K562 (cell line): ENCODE measurements at places on chromosomes 16 and 17. TPM values are rescaled to one million over a fixed set of nuclear protein-coding genes. Genes with fewer than 3 reads are reported as not detected.

DNA sequence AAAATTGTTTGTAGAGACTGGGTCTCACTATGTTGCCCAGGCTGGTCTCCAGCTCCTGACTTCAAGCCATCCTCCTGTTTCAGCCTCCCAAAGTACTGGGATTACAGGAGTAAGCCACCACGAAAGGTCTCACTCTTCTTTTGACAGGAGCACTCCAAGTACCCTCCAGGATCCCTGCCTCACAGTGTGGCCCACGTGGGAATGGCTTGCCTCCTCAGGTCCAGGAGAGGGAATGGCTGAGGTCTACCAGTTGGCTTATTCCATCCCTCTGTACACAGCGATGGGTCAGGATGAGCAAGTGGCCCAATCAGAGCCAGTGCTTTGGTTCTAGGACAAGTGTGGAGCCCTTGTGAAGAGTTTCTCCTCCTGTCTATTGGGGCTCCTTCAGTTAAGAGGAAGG is 73.7 kb upstream of the ZNF423 start:
- no peak for DNase-seq

GRCh38 chr16:20243731-20244281 is 83.5 kb downstream of the GP2 start:
- DNase-seq = no peak

GRCh38 chr16:70697594-70698170 is 11.8 kb upstream of the MTSS2 start:
- DNase-seq = no peak

MPP2 gene
- 0.45 and 0.53 TPM in 2 replicates for total RNA-seq

DNA sequence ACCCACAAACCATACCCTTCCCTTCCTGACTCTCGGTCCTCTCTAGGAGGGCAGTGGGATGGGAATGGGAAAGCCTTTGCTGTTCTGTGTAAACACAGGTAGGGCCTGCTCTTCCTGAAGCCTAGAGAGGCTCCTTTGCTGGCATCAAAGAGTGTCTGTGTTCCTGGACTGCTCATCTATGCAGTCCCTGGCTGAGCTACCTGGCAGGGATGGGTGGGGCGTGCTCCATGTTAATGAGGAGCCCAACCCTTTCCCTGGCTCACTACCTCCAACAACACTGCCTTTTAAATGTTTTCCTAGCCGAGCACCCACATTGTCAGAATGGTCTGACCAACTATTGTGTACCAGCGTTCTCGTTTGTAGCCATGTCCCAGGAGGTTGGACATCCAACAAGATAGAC is 26.6 kb upstream of the NAGLU start:
- DNase-seq = no peak

DNA sequence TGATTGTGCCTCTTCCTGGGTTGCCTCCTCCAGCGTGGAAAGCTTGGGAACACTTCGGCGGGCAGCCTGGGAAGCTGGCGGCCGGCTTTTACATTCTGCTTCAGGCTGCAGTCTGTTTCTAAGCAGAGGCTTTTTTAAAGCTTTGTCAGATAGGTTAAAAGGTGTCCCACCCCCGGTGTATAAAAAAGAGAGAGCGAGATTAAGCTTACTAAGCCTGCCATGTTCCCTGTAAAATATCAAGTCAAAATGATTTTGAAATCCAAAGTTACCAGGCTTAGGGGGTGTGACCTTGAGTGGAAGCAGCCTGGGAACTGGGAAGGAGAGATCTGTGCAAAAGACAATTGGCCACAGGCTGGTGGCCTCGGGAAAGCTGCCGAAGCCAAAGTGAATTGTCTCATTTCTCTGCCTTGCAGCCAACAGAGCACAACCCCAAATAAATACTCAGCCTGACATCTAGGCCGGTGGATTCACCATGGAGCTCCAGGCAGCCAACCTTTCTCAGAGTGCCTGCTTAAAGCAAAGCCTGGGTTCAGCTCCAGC is 254.5 kb downstream of the FTO start:
- no peak for DNase-seq

DNA sequence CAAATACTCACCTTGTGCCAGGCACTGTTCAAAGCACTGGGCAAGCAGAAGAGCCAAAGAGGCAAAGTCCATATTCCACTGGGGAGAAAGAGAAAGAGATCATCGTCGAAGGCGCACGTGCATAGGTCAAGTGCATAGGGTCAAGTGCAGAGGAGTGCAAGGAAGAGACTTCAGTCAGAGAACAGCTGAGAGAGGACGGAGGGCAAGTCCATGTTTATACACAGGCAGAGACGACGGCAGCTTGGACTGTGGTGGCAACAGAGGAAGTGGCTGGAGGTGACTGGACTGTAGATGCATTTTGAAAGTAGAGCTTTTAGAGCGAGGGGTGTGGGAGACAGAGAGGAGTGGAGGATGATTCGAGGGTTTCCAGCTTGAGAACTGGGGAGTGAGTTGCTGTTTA is 74.7 kb upstream of the SDK2 start:
- DNase-seq = no peak

DNA sequence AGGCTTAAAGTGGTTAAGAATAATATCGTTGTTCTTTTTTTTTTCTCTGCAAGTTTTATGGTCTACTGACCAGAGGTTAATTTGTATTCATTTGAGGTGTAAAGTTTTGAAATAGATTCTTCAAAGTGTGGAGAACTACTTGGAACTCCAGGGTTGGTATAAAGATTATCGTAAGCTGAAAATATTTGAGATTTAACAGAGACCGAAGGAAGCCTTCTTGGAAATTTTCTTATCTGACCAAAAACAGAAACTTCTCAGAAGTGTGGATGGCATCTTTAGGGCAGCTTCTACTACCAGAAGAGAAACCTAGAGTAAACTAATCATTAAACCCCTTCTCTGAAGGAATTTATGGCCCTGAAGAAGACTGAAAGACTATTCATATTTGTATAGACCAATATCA is 206.8 kb upstream of the MON1B start:
- DNase-seq = no peak

FHOD1 gene
- total RNA-seq = 113 and 126 TPM in 2 replicates

SLC47A2 gene
- not detected in 2 replicates for total RNA-seq

DNA sequence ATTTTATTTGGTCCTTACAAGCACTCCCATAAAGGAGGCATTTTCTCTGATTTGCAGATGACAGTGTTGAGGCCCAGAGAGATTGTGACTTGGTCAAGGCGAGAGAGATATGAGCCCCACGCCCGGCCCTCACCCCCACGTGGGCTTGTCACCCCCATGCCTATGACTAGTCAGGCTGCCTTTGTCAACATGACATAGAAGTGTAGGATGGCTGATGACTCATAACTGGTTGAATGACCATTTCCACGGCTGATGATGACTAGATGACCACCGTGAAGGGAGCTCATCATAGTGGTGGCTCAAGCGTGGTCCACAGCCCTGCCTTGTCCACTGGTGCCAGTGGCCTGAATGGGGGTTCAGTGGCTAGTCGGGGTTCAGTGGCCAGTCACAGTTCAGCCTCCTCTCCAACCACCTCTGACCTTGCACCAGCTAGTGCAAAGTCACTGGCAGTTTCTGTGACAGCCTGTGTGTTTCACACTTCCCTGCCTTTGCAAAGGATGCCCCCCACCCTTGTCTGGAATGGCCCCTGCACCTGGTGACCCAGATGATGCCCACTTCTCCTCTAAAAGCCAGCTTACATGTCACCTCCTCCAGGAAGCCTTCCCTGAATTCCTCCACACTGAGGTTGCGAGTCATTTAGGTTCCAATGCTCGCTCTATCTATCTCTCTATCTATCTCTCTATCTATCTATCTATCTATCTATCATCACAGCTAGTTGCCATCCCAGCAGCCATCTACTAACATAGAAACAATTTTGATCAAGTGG is 3.8 kb upstream of the WSCD1 start:
- DNase-seq = no peak

PIRT gene
- total RNA-seq = not detected in 2 replicates

- peak; percentile 25 for DNase-seq
These were observed 11.3 kb downstream of the WWP2 start for GRCh38 chr16:69773260-69773947.

KCNAB3 gene
- 1.7 and 2.5 TPM in 2 replicates for total RNA-seq

HAS3 gene
- total RNA-seq = 0.33 and 0.38 TPM in 2 replicates

TBC1D28 gene
- not detected in 2 replicates for total RNA-seq

GRCh38 chr17:3033741-3034577 is 29.4 kb downstream of the OR1D5 start:
- no peak for DNase-seq

- no peak for DNase-seq
These were observed 415.9 kb downstream of the RBFOX1 start for GRCh38 chr16:7748522-7748921.

CLDN9 gene
- 0.40 and 0.44 TPM in 2 replicates for total RNA-seq

DNA sequence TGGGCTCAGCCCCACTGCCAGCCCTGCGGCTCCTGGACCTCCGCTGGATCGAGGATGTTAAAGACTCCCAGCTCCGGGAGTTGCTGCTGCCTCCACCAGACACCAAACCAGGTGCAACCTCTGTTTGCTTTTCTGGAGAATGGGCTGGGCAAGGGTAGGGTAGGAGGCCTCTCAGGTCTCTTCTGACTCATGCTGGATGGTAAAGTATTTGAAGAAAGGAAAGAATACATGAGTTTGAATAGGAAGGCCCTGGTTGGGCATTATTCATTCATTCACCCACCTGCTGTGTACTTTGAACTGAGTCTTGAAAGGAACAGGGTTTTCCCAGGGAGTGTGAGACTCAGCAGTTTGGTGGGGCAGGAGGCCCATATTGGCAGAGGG is 6.5 kb upstream of the ORAI3 start:
- DNase-seq = no peak

DNA sequence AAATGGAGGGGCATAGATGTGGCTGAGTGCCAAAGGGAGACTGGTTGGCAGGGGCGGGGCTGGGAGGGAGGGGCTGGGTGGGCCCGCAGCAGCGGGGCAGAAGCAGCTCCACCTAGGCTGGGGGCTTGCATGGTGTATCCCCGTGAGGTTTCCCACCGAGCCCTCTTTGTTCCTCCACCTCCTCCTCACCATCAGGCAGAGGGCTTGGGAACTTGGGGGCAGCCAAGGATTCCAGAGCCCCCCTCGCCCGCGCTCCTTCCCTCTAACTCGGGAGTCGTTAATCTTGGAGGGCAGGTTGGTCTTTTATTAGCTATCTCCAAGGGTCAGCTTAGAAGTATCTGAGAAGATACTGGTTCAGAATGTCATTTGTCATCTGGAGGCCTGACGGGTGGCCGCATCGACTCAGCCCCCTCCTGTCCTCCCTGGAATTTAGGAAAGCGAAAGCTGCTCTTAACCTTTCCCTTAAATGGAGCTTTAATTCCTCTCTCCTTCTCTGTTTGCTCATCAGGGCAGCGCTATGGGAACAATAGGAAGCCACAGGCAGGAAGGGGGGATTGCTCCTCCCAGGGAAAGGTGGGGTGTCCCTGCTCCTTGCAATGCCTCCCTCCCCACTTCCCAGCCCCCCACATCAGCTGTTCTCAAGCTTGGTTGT is 274.3 kb upstream of the XYLT1 start:
- DNase-seq = no peak

- no peak for DNase-seq
These were observed 20.4 kb downstream of the CARHSP1 start for GRCh38 chr16:8848231-8848938.

OSGIN1 gene
- total RNA-seq = 3.6 and 4.2 TPM in 2 replicates

TP53TG3B gene
- 0.34 and 0.66 TPM in 2 replicates for total RNA-seq

GRCh38 chr17:63387656-63388340 is 58.3 kb downstream of the CYB561 start:
- no peak for DNase-seq

PSKH1 gene
- total RNA-seq = 17.1 and 20.9 TPM in 2 replicates

FAM20A gene
- 0.07 TPM in 1 of 2 replicates, not detected in the other for total RNA-seq

- DNase-seq = no peak
These were observed 128.3 kb upstream of the NUDT7 start for GRCh38 chr16:77594057-77594456.

MT1M gene
- total RNA-seq = not detected in 2 replicates

GRCh38 chr16:28473714-28474265 is 1.7 kb upstream of the NPIPB7 start:
- DNase-seq = no peak
